ENCODE measurements at places on chromosomes 16 and 17. TPM values are rescaled to one million over a fixed set of nuclear protein-coding genes. Genes with fewer than 3 reads are reported as not detected.

The TPSAB1 gene
- total RNA-seq: not detected

- no peak for DNase-seq
Observed at GRCh38 chr17:4788159-4788806, 481 bp upstream of the GLTPD2 start.

DNA sequence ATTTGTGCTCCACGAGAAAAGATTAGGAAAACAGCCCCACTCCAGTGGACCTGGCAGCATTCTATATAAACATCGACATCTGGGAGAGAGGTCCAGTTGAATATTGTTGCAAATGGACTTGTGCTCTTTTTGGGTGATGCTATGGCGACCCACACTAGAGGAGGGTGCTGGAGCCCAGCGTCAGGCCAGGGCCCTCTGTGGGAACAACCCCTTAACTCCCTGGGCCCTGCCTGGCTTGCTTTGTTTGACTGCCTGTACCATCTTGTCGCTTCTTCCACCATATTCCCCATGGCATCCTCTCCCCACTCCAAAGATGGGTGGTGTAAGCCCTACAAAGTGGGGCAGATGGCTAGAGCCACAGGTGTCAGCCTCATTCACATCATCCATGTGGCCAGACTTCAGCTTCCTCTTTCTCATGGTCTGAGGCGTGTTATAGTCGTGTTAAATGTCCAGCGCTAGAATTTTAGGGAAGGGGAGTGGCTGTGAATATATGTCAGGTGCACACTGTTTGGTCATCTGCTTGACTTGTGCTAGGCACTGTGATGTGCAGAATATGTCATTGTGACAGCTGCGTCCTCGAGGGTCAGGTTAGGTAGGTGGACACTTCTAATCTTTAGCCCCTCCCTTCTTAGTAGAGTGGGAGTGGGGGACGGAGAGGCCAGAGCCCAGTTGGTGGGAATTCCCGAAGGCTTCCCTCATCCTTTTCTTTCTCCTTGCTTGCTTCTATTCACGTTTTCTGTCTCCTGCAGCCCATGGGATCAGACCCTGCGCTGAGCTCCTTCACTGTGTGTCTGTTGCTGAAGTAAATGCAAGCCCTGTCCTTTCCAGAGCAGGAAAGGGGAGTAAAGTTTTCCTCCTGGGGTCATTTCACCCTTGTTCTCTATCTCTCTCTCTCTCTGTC is 49.8 kb downstream of the MPRIP start:
- no peak for DNase-seq

GRCh38 chr17:77436058-77436442 is 295.3 kb downstream of the SEC14L1 start:
- DNase-seq: no peak

DNA sequence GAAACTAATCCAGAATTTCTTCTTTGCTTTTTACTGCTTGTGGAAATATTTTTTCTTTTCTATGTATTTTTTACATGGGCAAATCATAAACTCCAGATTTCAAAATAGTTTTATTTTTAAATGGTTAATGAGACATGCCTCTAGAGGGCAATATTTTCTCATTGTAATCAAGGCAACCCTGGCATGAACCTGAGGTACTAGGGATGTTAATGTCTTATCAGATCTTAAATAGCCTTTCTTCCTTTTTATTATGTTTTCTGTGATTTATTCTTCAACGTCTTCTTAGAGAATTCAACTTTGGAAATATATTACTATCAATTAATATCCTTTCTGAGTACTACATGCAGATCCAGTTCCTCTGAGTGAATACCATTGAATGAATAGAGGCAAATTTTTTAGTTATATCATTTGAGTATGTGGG is 324.7 kb downstream of the BCAS3 start:
- DNase-seq: no peak

The SLFN12 gene
- total RNA-seq: 50.1 TPM

The SECTM1 gene
- 2.0 TPM for total RNA-seq

DNA sequence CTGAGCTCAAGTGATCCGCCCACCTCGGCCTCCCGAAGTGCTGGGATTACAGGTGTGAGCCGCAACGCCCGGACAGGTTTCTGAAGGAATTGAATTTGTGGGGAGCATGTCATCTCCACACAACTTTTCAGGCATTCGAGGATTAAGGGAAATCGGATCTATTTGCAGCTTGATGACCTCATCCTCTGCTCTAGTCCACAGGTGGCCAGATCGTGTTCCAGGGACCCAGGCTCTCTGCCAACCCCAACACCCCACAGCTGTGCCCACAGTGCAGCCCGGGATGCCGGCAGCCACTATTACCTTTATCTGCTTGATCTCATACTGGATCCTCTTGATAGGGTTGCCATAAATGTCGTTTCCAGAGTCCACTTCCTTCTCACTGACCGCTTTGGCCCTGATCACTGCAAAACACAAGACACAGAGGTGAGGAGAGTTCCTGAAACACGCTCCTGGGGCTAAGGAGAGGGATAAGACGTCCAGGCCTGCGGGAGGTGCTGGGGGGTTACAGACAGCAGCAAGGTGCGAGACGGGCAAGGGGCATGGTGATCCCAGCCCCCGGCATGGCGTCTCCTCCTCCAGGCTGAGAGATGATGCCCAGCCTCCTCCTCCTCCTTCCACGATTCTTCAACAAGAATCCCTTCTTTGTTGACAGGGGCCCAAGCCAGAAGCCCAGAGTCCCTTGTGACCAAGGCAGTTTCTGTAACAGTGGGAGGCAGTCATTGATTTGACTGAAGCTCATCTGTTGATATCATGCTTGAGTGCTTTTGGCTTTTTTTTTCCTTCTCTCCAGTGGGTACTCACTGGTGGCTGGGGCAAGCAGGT is 29.3 kb downstream of the CEP295NL start:
- DNase-seq: peak; percentile 46

- no peak for DNase-seq
Observed at GRCh38 chr16:49275050-49275730, 6.4 kb downstream of the CBLN1 start.

- DNase-seq: no peak
Observed at GRCh38 chr17:74088934-74089329, 114.5 kb upstream of the RPL38 start.

- DNase-seq: no peak
Observed at GRCh38 chr17:4175921-4176807, 33.2 kb downstream of the CYB5D2 start.
